Smooth muscle cell of trachea (primary cell): ENCODE measurements at places on chromosomes 13 and 19. TPM values are rescaled to one million over a fixed set of nuclear protein-coding genes. Genes with fewer than 3 reads are reported as not detected.

S1PR2 gene
- 37.7 and 70.8 TPM in 2 replicates for total RNA-seq

ELSPBP1 gene
- total RNA-seq = not detected in 2 replicates

CDK8 gene
- 15.4 and 20.5 TPM in 2 replicates for total RNA-seq

TLE6 gene
- 0.87 and 1.5 TPM in 2 replicates for total RNA-seq

ZNF181 gene
- total RNA-seq = 16.4 and 19.2 TPM in 2 replicates

DCT gene
- total RNA-seq = 0.17 TPM in 1 of 2 replicates, not detected in the other

F7 gene
- under 0.01 TPM in 1 of 2 replicates, not detected in the other for total RNA-seq
